ENCODE measurements at places on chromosomes 5 and 9. TPM values are rescaled to one million over a fixed set of nuclear protein-coding genes. Genes with fewer than 3 reads are reported as not detected.

- H3K27me3 ChIP-seq: no peaks in the 10 kb centered on the region
- no peaks in the 10 kb centered on the region for H3K36me3 ChIP-seq
- DNase-seq: no peak
- no peak overlapping the region for H3K27ac ChIP-seq
- H3K4me1 ChIP-seq: no peaks in the 10 kb centered on the region
Observed at GRCh38 chr5:57896576-57896975, 414.0 kb upstream of the ACTBL2 start.

DNA sequence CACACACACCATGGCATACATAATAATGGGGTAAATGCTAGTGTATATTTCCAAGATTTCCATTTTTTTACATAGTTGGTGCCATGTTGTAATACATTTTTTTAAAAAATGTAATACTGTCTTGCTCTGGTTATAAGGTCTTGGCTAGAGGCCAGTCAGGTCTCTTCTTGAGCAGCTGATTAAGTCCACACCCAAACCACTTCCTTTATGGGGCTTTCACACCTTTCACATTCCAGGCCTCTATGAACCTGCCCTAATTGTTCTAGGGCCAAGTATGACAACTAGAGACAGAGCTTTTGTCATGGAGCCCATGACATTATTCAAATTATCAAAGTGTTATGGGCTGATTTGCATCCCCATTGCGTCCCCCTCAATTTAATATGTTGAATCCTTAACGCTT lies 495.6 kb upstream of the CTNND2 start:
- H3K27ac ChIP-seq: no peak overlapping the region
- no peaks in the 10 kb centered on the region for H3K36me3 ChIP-seq
- no peak overlapping the region for H3K4me3 ChIP-seq
- no peak for DNase-seq
- H3K27me3 ChIP-seq: no peaks in the 10 kb centered on the region

DNA sequence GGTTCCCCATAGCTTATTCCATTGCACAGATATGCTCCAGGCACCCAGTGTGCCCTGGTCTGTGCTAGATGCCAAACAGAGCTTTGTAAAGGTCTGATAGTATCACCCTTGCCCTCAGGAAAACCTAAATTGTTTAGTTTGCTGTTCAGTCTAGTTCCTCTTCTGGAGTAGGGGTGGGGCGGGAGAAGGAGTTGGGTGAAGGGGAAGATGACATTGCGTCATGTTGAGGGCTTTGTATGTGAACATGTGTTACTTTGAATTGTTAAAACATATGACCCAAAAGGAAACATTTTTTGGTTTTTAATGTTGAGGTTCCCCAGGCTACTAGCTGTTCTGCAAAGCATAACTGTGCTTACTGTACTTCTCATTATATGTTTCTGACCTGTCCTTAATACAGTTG lies 40.6 kb downstream of the HACD4 start:
- no peak overlapping the region for H3K4me3 ChIP-seq
- peaks cover 3% of the 10 kb centered on the region for H3K36me3 ChIP-seq
- peak; percentile 49 for DNase-seq
- peak overlapping the region; percentile 54 for H3K27ac ChIP-seq
- H3K27me3 ChIP-seq: no peaks in the 10 kb centered on the region

The AQP3 gene
- 357 TPM for total RNA-seq

DNA sequence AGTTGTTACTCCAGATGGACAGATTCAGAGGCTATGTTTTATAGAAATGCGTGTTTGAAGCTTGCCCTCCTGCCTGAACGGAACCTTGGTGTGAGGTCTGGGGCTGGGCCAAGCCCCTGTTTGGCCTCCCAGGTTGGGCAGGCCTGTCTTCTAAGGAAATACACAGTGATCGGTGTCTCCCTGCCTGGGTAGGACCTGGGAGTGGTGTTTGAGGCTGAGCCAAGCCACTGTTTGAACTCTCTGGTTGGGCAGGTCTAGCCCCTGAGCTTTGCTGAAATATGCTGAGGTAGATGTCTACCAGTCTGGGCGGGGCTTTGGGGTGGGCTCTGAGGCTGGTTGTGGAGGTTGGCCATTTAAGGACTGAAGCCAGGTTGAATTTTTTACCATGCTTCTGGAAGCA lies 90.5 kb downstream of the DMXL1 start:
- no peak overlapping the region for H3K4me3 ChIP-seq
- DNase-seq: no peak
- H3K4me1 ChIP-seq: no peaks in the 10 kb centered on the region

The TRIM7 gene
- total RNA-seq: 4.3 TPM

The SNX18 gene
- total RNA-seq: 33.6 TPM

- no peaks in the 10 kb centered on the region for H3K27me3 ChIP-seq
- H3K36me3 ChIP-seq: peaks cover 11% of the 10 kb centered on the region
- no peak for DNase-seq
- no peaks in the 10 kb centered on the region for H3K4me1 ChIP-seq
- H3K27ac ChIP-seq: no peak overlapping the region
Observed at GRCh38 chr9:91720751-91721705, 229.0 kb downstream of the ROR2 start.
